ENCODE measurements at places on chromosomes 6 and 20.

GRCh38 chr6:108689272-108690161, 128.8 kb downstream of the FOXO3 start:
- no peak for DNase-seq

DNA sequence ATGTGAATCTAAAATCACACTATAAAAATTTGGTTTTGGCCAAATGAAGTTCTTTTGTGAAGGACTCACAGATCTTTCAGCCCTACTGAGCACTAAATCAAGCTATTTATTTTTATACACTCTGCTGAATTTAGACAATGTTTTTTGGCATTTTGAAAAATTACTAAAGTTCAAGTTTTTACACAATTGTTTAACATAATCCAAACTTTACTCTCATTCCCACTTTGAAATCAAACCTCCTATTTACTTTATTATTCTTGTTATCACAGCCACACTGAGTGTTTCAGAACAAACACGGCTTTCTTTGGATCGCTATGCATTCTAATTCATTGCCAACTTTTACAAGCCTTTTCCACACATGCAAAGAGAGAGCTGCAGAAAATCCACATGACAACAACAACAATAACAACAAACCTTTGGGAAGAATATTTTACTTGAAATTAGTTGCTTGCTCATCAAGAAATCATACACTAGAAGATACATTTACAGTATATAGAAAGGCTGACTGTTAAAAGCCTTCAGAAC, 49.1 kb upstream of the TMEM30A start:
- DNase-seq, result no peak

- DNase-seq, result no peak
These were observed 2177.4 kb upstream of the DEFB115 start for GRCh38 chr20:29079769-29080690.

- DNase-seq, result no peak
These were observed 142.1 kb downstream of the PXDC1 start for GRCh38 chr6:3609388-3609787.

DNA sequence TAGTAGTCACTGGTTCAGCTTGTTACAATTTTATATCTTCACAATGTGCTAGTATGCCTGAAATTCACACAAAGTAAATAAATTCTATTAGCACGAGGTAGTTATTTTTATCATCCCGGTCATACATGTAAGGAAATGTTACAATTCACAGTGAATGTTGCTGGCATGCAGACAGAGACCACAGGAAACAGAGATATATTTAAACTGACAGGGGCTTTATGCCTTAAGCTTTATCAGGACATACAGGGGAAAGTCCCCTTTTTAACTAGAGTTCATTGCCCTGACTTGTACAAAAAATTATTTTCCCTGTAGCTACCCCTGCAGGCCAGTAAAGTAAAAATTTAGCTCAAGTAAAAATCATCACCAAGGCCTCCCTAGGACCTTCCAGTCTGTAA, 712.0 kb upstream of the NRSN1 start:
- no peak for DNase-seq

DNA sequence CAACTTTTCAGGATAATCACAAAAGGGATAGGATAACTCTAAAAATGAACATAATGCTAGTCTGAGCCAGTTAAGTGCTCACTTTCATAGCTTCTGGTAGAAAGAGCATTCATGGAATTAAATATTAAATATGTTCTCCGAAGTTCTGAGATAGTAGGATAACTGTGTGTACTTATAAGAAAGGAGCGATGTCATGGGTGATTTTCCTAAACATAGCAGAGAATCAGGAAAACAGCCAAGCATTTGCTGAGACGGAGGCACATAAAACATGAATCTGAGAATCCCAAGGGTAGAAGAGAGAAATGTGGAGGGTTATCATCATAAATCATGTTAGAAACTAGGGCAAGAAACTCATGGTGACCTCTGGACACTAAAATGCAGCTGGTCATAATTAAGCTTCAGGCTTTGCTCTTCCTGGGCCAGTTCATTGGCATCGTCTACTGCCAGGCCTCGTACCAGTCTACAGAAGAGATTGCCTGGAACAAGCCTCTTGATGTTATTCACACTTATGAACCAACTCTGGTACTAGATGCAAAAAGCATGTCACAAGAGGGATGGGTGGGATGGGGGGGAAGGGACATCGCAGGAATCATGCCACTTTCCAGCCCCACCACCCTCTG, 436.6 kb downstream of the PRKN start:
- no peak for DNase-seq

DNA sequence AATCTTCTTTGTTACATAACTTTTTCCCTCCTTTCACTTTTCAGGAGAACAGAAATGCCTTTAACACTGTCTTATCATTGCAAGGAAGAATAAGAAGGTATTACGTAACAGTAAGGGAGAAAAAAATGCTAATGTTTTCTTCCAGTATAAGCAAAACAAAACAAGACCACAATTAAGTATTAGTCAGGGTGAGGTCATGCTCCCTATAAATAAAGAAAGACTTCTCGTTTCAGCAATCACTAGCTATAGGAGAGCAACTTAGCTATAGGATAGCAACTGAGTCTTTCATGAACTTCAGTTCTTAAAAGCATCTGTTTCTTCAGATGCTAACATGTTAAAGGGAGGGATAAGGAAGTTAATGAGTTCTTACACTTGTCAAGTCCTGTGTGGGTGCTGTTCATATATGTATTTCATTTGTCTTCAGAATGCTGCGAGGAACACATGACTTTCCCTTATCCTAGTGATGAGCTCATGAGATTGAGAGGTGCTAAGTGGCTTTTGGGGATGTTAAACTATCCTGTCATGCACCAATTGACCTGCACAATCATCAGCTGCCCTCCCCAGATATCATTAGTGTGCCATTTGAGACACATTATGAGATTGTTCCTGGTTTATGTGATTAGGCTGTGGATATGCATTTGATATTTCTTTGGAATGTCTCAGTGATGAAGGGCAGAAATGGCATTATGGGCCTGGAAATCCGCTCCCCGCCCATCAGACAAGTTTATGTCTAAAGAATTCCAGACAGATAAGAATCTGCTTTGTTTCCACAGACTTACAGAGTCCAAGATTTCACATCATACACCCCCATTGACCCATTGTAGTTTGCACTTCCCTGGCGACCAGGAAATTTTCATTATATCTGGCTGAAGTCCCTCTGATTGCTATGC, 37.5 kb downstream of the LAMA4 start:
- DNase-seq, result no peak

DNA sequence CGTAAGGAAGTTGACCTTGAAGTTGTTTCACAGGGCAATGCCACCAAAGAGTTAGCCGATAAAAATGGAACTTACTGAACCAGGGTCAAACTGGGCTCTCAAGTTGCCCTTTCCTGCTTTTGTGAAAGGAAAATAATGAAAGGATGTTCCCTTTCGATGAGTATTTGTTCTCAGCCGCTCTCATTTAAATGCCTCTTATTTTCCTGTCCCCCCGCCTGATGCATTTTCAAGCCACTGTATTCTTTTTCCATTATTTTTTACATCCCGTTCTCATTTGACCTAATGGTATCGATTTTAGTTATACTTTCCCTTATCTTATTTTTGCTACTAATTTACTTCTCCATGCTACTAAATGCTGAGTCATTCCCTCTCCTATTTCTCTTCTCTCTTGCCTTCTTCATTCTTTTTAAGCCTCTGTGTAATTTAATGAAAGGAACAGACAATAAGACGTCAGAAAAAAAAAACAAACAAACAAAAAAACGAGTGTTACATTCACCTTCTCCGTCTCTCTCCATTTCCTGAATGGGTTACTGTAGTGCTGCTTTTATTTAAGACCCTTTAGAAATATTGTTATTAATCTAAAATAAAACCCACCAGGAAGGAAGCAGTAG, 655 bp upstream of the NDUFAF4 start:
- no peak for DNase-seq

DNA sequence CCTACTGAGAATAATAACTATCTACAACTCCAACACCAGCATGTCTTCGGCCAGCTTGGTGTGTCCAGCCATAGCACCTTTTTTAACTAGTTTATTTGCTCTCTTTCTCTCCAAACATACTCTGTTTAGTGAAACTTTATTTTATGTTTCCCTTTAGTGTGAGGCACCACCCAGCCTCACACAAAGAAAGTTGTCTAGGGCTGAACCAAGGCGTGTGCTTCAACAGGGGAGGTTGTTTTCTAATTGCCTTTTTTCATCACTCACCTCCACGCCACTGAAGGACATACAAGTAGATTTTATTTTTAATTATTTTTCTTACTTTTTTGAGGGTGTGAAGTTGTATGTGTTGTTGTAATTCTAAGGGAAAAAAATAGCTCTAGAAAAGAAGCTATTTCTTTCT, 125.6 kb upstream of the MARCKS start:
- DNase-seq, result no peak

DNA sequence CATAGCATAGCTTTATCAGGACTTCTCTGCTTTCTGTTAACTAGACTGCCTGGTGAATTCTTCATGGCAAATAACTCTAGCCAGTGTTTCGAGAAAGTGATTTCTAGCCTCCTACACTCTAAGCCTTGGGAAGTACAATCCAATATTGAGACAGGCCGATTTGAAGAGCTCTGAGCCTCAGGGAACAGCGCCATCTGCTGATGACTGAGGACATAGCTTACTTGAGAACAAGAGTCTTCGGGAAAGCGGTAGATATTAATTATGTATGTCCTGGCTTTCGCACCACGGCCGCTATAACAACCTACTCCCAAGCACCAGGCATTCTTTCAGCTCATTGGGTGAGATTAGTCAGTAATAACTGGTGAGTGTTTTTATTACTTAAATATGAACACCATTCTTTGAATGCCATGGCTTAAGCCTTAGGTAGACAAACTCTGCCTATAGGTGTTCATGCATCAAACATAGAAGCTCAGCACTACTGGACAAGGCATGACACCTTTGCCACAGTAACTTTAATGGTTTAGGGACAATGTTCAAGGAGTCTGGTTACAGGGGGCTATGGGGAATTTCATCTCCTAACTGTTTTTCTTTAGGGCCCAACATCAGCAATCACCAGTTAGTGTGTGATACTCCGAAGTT, 518.6 kb downstream of the BMP2 start:
- DNase-seq, result peak; percentile 10

DNA sequence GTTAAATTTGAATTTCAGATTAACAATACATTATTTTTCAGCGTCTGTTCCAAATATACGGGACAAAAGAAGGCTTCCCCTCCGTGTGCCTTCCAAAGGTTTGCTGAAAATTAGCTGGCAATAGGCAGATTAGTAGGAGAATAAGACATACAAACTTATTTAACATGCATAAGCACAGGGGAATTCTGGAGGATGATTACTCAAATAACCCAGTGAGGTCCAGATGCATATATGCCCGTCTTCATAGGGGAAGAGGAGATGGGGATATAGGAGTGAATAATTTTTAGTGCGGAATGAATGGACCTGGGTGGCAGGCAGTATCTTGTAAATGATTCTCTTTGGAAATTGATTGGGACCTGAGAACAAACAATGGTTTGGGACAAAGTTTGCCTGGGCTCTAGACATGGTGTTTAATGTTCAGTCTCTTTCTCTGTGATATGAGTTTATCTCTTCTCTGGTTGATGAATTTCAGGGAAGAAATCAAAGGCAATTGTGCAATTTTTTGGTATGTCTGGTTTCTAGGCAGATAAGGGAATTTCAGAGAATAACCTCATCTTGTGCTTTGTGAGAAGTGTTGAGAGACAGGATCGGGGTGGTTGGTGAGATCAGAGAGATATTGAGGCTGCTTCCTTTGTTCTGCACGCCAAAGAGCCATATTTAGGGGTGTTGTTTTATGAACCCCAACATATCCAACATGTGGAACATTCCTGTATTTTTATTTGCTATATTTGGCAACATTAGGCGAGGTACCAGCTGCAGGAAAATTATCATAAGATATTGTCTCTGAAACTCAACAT, 63.7 kb downstream of the MKKS start:
- DNase-seq, result no peak

DNA sequence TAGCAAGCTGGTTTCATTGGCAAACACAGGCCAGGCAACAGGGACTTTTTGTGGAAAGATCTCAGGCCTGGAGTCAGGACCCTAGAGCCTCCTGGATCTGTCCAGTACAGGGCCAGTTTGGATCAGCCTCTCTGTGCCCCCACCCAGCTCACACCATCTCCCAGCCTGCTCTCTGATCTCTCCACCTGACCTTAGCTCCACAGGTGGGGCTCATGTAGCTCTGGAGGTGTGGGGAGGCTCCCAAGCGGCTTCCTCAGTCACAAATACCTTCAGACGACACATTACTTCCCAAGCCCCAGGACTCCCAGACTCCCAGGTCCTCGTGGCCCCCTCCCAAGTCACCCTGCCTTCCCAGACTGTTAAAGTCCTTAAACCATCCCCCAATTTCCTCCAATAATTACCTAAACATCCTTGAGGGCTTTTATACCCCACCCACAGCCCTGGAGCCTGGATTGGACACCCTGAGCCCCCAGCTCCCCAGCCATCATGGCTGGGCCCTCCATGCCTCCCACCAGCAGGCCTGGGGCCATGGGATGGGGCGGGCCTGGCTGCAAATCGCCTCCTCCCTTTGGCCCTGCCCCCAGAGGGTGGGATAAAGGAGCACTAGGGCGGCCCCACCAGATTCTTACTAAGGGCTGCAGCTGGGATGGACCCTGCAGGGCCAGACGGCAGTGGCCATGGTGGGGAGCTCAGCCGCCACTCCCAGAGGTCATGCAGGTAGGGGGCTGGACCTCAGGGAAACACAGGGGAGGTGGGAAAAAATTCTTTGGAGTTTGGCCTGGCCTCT, 15.9 kb upstream of the FANCE start:
- no peak for DNase-seq

DNA sequence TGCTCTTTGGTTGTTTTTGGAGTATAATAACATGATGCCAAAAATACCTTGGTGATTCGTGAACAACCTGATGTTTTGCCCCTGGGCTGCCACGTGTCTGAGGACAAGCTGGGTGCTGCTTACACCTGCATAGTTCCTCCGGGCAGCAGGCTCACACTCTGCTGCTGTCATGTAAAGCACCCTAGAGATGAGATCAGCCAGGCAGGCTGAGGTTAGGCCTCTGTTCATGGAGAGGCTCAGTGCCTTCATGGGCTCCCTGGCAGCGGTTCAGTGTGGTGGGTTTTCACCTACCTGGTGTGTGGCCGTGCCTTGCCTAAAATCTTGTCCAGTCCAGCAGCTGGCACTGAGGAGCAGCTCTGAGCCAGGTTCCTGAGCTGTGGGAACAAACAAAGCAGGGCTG, 60.1 kb upstream of the TAGAP start:
- no peak for DNase-seq
